Smooth muscle cell of the coronary artery (primary cell): ENCODE measurements at places on chromosomes 7 and 10. TPM values are rescaled to one million over a fixed set of nuclear protein-coding genes. Genes with fewer than 3 reads are reported as not detected.

The ANKRD30A gene
- total RNA-seq, result not detected in 2 replicates

The PPRC1 gene
- 6.9 and 9.8 TPM in 2 replicates for total RNA-seq

The ZNF804B gene
- not detected in 2 replicates for total RNA-seq

The TMEM140 gene
- 3.4 and 11.5 TPM in 2 replicates for total RNA-seq

The METTL27 gene
- total RNA-seq, result 1.1 and 5.7 TPM in 2 replicates

The GNAI1 gene
- total RNA-seq, result 7.4 and 35.8 TPM in 2 replicates

The FUOM gene
- 3.2 and 24.3 TPM in 2 replicates for total RNA-seq

The MRC1 gene
- 0.12 TPM in 1 of 2 replicates, not detected in the other for total RNA-seq

The ICA1 gene
- total RNA-seq, result 0.23 and 0.38 TPM in 2 replicates

The PON1 gene
- total RNA-seq, result not detected in 2 replicates

The MPP7 gene
- 0.23 and 0.38 TPM in 2 replicates for total RNA-seq

The TAS2R5 gene
- total RNA-seq, result 0.38 and 0.59 TPM in 2 replicates

The TMEM236 gene
- under 0.01 TPM in 1 of 2 replicates, not detected in the other for total RNA-seq

The HOXA1 gene
- total RNA-seq, result not detected in 2 replicates

The C10orf62 gene
- 0.08 TPM in 1 of 2 replicates, not detected in the other for total RNA-seq

The RBP4 gene
- 0.15 and 0.23 TPM in 2 replicates for total RNA-seq

The PNLIPRP2 gene
- not detected in 2 replicates for total RNA-seq

The SPDYE9 gene
- not detected in 2 replicates for total RNA-seq

The NAT16 gene
- total RNA-seq, result not detected in 2 replicates

The TAS2R16 gene
- not detected in 2 replicates for total RNA-seq

The TLL2 gene
- total RNA-seq, result 0.08 and 0.12 TPM in 2 replicates

The TRPV5 gene
- total RNA-seq, result not detected in 2 replicates

The KAZALD1 gene
- 4.0 and 25.4 TPM in 2 replicates for total RNA-seq

The NODAL gene
- total RNA-seq, result not detected in 2 replicates

The HMX3 gene
- total RNA-seq, result not detected in 2 replicates

The EIF5AL1 gene
- 0.35 and 0.38 TPM in 2 replicates for total RNA-seq

The ST8SIA6 gene
- total RNA-seq, result 0.12 and 0.15 TPM in 2 replicates

The WEE2 gene
- total RNA-seq, result not detected in 2 replicates

The CALML5 gene
- not detected in 2 replicates for total RNA-seq

The NCF1 gene
- not detected in 2 replicates for total RNA-seq

The ZNF467 gene
- under 0.01 and 1.7 TPM in 2 replicates for total RNA-seq

The FKBP6 gene
- 0.12 TPM in 1 of 2 replicates, not detected in the other for total RNA-seq

The VAX1 gene
- total RNA-seq, result not detected in 2 replicates

The ITIH2 gene
- not detected in 2 replicates for total RNA-seq

The FAM25C gene
- not detected in 2 replicates for total RNA-seq

The PRKAR2B gene
- 0.08 and 1.5 TPM in 2 replicates for total RNA-seq

The LRRC18 gene
- total RNA-seq, result not detected in 2 replicates

The EVX1 gene
- total RNA-seq, result not detected in 2 replicates

The PKD2L1 gene
- total RNA-seq, result not detected in 2 replicates

The ERVW-1 gene
- total RNA-seq, result not detected in 2 replicates
